ENCODE measurements at places on chromosomes 12 and 14.

DNA sequence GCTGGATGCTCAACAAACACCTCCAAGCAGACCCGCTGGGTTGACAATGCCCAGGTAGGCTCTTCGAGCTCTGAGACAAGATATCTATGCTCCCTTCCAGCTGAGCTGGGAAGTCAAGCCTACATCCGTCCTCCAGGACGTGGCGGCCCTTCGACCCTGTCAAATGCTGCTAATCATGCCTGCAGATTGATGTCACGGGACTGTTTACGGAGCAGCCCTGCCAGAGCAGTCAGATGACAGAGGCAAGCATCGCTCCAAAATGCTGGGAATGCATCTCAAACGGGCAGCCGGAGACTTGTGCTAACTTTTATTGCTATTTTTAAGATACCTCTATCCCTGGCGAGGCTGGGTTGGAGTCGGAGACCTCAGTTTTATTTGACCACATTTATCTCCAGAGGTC, 139.2 kb downstream of the NTF3 start:
- DNase-seq = no peak

- no peak for DNase-seq
Observed at GRCh38 chr12:11321980-11322379, 11.7 kb upstream of the PRB4 start.

DNA sequence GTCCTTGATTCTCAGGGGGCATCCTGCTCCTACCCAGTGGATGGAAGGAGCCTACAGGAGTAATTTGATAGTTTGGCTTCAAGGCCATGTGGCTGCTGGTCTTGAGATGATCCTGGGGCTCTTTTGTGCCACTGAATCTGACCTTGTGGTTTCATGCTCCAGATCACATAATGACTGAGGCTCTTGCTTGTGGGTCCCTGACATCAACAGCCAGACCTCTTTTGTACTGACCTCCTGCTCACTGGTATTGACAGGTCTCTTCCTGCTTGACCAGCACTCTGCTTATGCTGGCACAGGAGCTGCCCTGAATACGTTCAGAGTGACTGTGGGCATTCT, 23.2 kb upstream of the JPH4 start:
- DNase-seq = no peak

DNA sequence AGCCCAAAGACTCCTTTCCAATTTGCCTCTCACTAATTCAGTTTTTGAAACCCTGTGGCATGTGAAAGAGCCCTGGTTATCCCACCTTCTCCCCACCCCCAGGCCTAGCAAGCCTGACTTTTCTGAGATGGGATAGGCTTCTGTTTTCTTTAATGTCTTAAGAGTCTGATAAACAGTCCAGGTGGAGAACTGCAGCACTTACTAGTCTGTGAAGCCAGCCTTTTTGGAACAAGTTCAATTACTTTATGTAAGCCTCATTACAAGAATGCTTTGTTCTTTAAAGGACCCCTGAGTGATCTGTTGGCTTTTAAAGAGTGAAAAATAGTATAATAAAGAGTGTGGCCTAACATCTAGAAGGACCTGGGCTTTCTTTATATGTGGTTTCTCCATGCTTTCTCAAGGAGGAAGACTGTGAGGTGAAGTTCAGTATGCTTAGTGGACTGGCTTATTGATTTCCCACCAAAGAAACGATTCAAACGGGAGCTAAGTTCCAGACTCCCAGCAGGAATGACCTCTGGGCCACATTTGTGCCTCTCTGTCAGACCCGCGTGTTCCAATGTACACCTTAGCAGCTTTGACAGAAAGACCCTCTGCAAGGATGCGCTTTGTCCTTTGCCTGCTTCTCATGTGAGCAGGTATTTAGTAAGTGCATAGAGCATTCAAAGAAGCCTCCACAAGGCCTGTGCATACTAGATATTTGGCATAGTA, 129.5 kb downstream of the DAAM1 start:
- no peak for DNase-seq

DNA sequence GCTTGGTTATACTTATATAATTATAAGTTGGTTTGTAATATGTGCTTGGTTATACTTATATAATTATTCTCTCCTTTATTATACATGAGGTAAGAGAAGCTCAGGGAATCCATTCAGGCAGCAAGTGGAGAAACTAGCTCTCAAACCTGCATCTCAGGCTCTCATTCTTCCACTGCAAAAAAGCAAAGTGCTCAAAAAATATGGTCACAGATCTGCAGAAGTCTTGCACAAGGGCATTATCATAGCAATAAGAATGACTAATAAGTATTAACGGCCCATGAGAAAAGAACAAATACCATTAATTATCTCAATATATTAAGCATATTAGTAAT, 476 bp upstream of the TRAFD1 start:
- no peak for DNase-seq

Data from CD4-positive, alpha-beta T cell treated with Interleukin-15 for 4 hours (primary cell).